NCI-H460 (cell line): ENCODE measurements at places on chromosomes 6 and 20. TPM values are rescaled to one million over a fixed set of nuclear protein-coding genes. Genes with fewer than 3 reads are reported as not detected.

- no peak for DNase-seq
Observed at GRCh38 chr20:45949542-45950329, 15.3 kb downstream of the PCIF1 start.

Gene DHX16
- total RNA-seq = 35.5 and 35.6 TPM in 2 replicates

Gene SDC4
- total RNA-seq = 12.7 and 14.7 TPM in 2 replicates

Gene PLCB4
- total RNA-seq = 14.8 and 15.2 TPM in 2 replicates

Gene SLCO4A1
- 91.6 and 97.1 TPM in 2 replicates for total RNA-seq

- no peak for DNase-seq
Observed at GRCh38 chr20:8424010-8424409, 291.9 kb downstream of the PLCB1 start.

Gene CCN2
- total RNA-seq = 74.9 and 112 TPM in 2 replicates

Gene HRH3
- total RNA-seq = not detected in 2 replicates

- DNase-seq = no peak
Observed at GRCh38 chr6:166078294-166078693, 89.4 kb downstream of the TBXT start.

Gene CLPSL1
- total RNA-seq = not detected in 2 replicates

- no peak for DNase-seq
Observed at GRCh38 chr6:137092018-137092417, 47.3 kb upstream of the IL20RA start.

DNA sequence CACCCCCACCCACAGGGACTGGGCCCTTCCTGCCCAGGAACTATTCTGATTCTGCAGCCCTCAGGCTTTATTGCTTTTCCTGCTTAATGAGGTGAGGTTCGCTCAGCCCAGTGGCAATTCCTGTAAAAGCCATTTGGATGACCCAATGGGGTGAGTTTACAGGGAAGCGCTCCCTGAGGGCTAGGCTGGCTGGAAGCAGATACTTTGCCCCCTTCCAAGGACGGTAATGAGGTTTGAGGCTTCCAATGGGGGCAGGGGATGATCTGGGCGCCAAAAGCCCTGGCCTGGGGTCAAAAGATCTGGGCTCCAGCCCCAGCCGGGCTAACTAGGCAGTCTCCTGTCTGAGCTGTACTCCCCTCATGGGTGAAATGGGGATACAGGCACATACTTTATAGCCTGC lies 41.8 kb downstream of the RIPOR3 start:
- no peak for DNase-seq

Gene BTN1A1
- total RNA-seq = not detected in 2 replicates

GRCh38 chr20:1299522-1299921 lies 29.4 kb downstream of the SDCBP2 start:
- DNase-seq = no peak

GRCh38 chr6:86969573-86969972 lies 32.2 kb downstream of the HTR1E start:
- no peak for DNase-seq

DNA sequence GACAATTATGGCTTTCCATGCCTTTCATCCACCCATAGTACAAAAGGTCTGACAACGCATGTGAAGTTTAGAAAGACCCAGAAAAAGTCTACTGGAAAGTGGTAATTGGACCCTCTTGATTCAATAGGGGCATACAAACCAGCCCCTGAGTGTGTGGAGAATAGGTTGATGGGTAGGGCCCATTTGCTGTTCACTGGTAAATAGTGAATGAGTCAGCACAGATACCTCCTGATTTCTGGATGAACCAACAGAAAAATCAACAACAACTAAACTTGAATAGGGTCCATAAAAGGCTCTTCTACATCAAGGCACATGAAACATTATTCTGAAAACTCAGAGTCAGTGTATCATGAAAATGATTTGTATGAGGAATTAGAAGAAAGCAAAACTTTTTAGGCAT lies 235.4 kb upstream of the SLC35B3 start:
- no peak for DNase-seq

Gene DTNBP1
- 0.67 and 2.0 TPM in 2 replicates for total RNA-seq

GRCh38 chr6:168823397-168824212 lies 382.6 kb downstream of the SMOC2 start:
- DNase-seq = no peak

Gene GLYATL3
- total RNA-seq = not detected in 2 replicates

GRCh38 chr20:25258476-25258805 lies 10.6 kb downstream of the PYGB start:
- DNase-seq = no peak

DNA sequence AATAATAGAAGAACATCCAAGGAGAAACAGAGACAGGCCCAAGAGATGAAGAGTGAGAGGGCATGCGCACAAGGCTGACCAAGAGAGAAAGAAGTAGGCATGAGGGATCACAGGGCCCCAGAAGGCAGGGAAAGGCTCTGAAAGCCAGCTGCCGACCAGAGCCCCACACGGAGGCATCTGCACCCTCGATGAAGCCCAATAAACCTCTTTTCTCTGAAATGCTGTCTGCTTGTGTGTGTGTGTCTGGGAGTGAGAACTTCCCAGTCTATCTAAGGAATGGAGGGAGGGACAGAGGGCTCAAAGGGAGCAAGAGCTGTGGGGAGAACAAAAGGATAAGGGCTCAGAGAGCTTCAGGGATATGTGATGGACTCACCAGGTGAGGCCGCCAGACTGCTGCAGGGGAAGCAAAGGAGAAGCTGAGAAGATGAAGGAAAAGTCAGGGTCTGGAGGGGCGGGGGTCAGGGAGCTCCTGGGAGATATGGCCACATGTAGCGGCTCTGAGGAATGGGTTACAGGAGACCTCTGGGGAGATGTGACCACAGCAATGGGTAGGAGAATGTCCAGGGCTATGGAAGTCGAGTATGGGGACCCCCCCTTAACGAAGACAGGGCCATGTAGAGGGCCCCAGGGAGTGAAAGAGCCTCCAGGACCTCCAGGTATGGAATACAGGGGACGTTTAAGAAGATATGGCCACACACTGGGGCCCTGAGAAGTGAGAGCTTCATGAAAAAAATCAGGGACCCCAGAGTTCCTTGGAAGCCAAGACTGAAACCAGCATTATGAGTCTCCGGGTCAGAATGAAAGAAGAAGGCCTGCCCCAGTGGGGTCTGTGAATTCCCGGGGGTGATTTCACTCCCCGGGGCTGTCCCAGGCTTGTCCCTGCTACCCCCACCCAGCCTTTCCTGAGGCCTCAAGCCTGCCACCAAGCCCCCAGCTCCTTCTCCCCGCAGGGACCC lies 981 bp upstream of the TNF start:
- no peak for DNase-seq

DNA sequence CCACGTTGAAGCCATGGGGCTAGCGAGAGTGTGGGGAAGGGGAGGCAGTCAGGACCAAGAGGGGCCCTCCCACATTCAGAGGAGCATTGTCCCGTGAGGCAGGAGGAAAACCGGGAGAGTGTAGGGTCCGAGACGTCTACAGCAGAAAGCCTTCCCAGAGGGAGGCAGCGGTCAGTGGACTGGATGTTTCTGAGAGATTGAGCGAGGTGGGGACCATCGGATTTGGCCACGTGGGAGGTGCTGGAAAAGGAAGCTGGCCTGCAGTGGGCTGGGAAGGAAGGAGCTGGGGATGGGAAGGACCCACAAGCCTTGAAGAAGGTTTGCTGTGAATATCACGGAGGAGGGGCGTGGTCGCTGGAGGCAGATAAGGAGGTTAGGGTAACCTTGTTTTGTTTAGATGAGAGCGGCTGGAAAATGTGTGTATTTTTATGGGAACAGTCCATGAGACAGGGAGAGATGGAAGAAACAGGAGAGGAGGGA lies 119.0 kb upstream of the RNF24 start:
- DNase-seq = no peak

- DNase-seq = no peak
Observed at GRCh38 chr6:86822747-86823146, 114.6 kb upstream of the HTR1E start.

Gene ZSWIM1
- total RNA-seq = 11.2 and 11.4 TPM in 2 replicates

- DNase-seq = no peak
Observed at GRCh38 chr20:15862178-15862577, 711.1 kb downstream of the KIF16B start.

Gene GSTA2
- total RNA-seq = not detected in 2 replicates

Gene CASS4
- 0.05 TPM in 1 of 2 replicates, not detected in the other for total RNA-seq

Gene IRAK1BP1
- 11.3 and 12.2 TPM in 2 replicates for total RNA-seq
